Neural progenitor cell (in vitro differentiated cells): ENCODE measurements at places on chromosomes 2 and 18. TPM values are rescaled to one million over a fixed set of nuclear protein-coding genes. Genes with fewer than 3 reads are reported as not detected.

- no peaks in the 10 kb centered on the region for H3K27me3 ChIP-seq
- H3K27ac ChIP-seq, result no peak overlapping the region
- peaks cover 25% of the 10 kb centered on the region for H3K36me3 ChIP-seq
- no peak overlapping the region for H3K4me3 ChIP-seq
Measured at GRCh38 chr2:241323778-241324177, 8.1 kb downstream of the SEPTIN2 start.

DNA sequence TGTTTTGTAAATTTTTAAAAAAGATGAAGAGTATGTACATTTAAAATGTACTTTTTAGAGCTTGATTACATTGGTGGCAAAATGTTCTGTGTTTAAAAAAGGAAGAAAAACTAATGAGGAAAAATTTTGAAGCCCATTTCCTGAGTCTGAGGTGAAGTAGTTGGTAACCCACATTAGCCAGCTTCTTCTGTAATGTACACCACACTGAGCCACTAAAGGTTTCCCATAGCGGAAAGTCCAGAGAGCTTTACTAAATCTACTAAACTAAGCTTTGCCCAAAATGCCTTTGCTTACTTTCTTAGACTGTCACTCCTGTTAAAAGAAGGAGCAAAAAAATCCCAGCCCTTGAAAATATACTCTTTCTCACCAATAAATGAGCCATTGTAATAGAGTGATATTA lies 804.8 kb upstream of the ZEB2 start:
- H3K36me3 ChIP-seq, result no peaks in the 10 kb centered on the region
- DNase-seq, result no peak
- H3K4me1 ChIP-seq, result no peaks in the 10 kb centered on the region
- no peaks in the 10 kb centered on the region for H3K27me3 ChIP-seq

- DNase-seq, result no peak
- H3K27me3 ChIP-seq, result no peaks in the 10 kb centered on the region
- no peaks in the 10 kb centered on the region for H3K36me3 ChIP-seq
- H3K27ac ChIP-seq, result no peak overlapping the region
Measured at GRCh38 chr2:32688541-32688940, 60.7 kb downstream of the TTC27 start.

KCNS3 gene
- 10.0 and 15.0 TPM in 2 replicates for total RNA-seq

- H3K4me1 ChIP-seq, result no peaks in the 10 kb centered on the region
- no peaks in the 10 kb centered on the region for H3K27me3 ChIP-seq
- no peak overlapping the region for H3K27ac ChIP-seq
- no peaks in the 10 kb centered on the region for H3K36me3 ChIP-seq
- DNase-seq, result no peak
Measured at GRCh38 chr2:162888652-162889051, 50.1 kb upstream of the KCNH7 start.

DNA sequence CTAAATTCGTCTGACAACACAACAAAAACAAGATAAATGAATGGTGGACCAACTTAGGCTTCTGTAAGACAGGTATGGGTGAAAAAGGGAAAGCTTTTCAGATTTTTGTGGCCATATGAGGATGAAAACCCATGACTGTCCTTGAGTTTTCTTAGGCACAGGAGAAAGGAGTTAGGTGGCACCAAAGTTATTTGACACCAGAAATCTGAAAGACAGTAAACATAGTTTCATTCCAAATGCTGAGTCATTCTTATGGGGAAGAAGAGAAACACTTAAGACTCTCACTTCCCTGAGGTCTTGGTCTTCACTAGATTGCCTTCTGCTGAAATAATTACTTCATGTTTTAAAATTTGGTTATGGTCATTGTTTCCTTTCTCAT lies 5.2 kb upstream of the GPD2 start:
- H3K27me3 ChIP-seq, result no peaks in the 10 kb centered on the region
- H3K27ac ChIP-seq, result no peak overlapping the region
- DNase-seq, result no peak
- H3K4me1 ChIP-seq, result peaks cover 5% of the 10 kb centered on the region
- no peak overlapping the region for H3K4me3 ChIP-seq

VAMP8 gene
- total RNA-seq, result 0.52 and 2.4 TPM in 2 replicates

TACR1 gene
- not detected in 2 replicates for total RNA-seq

DNA sequence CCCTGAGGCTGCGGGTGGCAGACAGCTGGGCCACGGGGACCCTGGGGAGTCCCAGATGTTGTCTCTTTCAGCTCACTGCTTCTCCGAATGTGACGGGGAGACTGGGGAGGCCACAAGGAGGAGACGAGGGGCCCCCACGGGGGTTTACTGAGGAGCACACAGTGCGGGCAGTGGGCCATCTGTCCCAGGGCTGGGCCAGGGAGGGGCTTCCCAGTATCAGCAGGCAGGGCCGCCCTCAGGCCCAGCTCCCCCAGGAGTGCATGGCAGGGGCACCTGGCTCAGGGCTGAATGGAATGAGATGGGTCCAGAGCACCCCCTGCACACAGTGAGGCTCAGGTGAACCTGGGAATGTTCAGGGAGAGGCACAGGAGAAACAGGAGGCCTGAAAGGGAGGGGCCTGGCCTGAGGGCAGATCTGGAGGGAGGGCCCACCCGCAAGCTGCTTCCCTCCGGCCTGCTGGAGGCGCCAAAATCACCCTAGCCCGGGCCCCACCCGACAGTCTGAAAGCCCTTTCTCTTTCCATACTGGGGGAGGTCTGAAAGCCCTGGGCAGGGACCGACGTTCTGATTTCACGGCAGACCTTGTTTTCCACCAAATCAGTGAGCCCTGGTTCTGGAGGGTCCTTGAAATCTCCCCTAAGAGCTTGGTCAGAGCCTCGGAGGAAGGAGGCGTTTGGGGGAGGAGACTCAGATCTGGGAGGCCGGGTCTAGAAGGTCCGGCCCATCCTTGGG lies 35.5 kb upstream of the PTMA start:
- peak overlapping the region; percentile 9 for H3K4me3 ChIP-seq
- H3K36me3 ChIP-seq, result no peaks in the 10 kb centered on the region
- no peaks in the 10 kb centered on the region for H3K27me3 ChIP-seq

GRCh38 chr2:136093583-136093982 lies 24.4 kb downstream of the CXCR4 start:
- H3K4me1 ChIP-seq, result peaks cover 9% of the 10 kb centered on the region
- DNase-seq, result no peak
- no peak overlapping the region for H3K27ac ChIP-seq
- no peaks in the 10 kb centered on the region for H3K27me3 ChIP-seq
- no peak overlapping the region for H3K4me3 ChIP-seq

GRCh38 chr2:30514848-30515435 lies 67.9 kb downstream of the LCLAT1 start:
- peaks cover 34% of the 10 kb centered on the region for H3K4me1 ChIP-seq
- H3K27me3 ChIP-seq, result no peaks in the 10 kb centered on the region
- DNase-seq, result no peak
- no peak overlapping the region for H3K27ac ChIP-seq
- no peak overlapping the region for H3K4me3 ChIP-seq

DNA sequence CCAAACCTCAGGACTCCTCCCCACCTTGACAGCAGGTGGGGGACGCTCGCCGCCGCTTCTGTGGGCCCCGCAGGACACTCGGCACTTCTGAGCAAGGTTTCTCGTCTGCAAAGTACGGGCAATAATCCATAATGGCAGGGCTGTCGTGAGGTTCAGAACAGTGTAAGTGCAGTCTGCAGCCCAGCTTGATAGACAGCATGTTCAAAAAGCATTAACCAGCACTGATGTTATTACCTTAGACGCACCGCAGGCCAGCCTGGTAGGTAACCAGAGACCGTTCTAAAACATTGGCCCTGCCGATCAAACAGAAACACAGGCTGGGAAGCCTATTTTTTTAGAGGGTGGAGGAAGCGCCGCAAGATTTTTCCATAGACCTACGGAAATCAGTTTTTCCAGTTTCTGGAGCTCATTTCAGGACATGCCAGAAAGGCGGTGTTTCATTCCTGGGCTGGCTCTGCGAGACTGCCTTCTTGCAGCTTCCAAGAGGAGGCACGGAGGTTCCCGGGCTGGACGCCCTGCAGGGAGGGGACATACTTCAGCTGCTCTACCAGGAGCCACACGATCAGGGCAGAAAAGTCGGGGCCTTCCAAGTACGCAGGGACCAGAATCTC lies 148.7 kb downstream of the TPO start:
- no peaks in the 10 kb centered on the region for H3K27me3 ChIP-seq
- no peak overlapping the region for H3K4me3 ChIP-seq
- DNase-seq, result no peak
- H3K36me3 ChIP-seq, result no peaks in the 10 kb centered on the region

GRCh38 chr2:159620796-159621195 lies 4.4 kb upstream of the BAZ2B start:
- no peaks in the 10 kb centered on the region for H3K36me3 ChIP-seq
- no peak overlapping the region for H3K27ac ChIP-seq
- H3K27me3 ChIP-seq, result no peaks in the 10 kb centered on the region
- H3K4me1 ChIP-seq, result peaks cover 14% of the 10 kb centered on the region
- H3K4me3 ChIP-seq, result no peak overlapping the region
- DNase-seq, result no peak

TGFA gene
- 0.37 TPM in 1 of 2 replicates, not detected in the other for total RNA-seq

DNA sequence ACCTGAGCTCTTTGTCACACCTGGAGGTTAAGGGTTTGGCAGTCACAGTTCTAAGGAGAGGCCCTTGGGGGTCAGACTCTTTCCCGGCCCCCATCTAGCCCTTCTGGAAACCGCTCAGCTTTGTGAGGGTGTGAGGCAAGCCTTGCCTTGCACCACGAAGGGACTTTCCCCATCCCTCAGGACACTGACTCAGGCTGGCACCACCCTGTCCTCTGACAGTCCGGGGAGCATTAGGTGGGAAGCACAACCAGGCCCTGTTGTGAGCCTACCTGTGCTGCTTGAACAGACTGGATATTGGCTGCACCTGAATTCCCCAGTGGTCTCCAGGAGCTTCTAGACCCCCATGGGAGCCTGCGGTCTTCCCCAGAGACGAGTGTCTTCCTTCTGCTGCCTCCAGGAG lies 47.0 kb upstream of the GBX2 start:
- no peak for DNase-seq
- no peak overlapping the region for H3K4me3 ChIP-seq
- H3K27me3 ChIP-seq, result no peaks in the 10 kb centered on the region

DNA sequence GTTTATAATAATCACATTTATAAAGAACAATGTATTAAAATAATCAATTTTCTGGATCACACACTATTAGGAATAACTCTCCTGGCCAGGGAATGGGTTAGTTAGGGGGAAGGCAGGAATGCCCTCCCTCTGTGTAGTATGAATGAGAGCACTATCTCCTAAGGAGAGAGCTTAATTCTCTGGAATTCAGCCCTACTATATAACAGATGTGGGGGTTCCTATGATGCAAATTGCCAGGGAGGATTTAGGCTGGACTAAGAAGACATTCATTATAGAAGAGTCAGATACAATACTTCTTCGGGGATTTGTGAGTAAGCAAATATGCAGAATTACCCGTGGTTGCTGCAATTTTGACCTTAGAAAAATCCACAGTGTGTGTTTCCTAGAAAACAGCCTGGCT lies 250.1 kb upstream of the VRK2 start:
- peak overlapping the region; percentile 34 for H3K4me3 ChIP-seq
- H3K27ac ChIP-seq, result peak overlapping the region; percentile 96
- H3K27me3 ChIP-seq, result no peaks in the 10 kb centered on the region

YES1 gene
- total RNA-seq, result 190 and 209 TPM in 2 replicates

GRCh38 chr18:77668219-77668618 lies 418.6 kb downstream of the GALR1 start:
- H3K4me1 ChIP-seq, result peaks cover 10% of the 10 kb centered on the region
- H3K36me3 ChIP-seq, result no peaks in the 10 kb centered on the region
- H3K4me3 ChIP-seq, result no peak overlapping the region
- H3K27ac ChIP-seq, result no peak overlapping the region
- no peak for DNase-seq

- H3K4me1 ChIP-seq, result no peaks in the 10 kb centered on the region
- H3K4me3 ChIP-seq, result no peak overlapping the region
- H3K27ac ChIP-seq, result no peak overlapping the region
- DNase-seq, result no peak
- H3K36me3 ChIP-seq, result no peaks in the 10 kb centered on the region
Measured at GRCh38 chr2:70664525-70664924, 103.5 kb downstream of the ADD2 start.

- peaks cover 5% of the 10 kb centered on the region for H3K4me1 ChIP-seq
- H3K36me3 ChIP-seq, result no peaks in the 10 kb centered on the region
- H3K27me3 ChIP-seq, result no peaks in the 10 kb centered on the region
- H3K27ac ChIP-seq, result no peak within 1 kb of the TSS
- DNase-seq, result no peak
- no peak within 1 kb of the TSS for H3K4me3 ChIP-seq
Measured at GRCh38 chr2:113173542-113174375, at the start of gene PSD4. Gene PSD4, plus strand, starts transcription at chr2:113173971. Its CDS starts 8,486 bp downstream, at chr2:113182457.

- no peak overlapping the region for H3K4me3 ChIP-seq
- DNase-seq, result no peak
- peaks cover 30% of the 10 kb centered on the region for H3K4me1 ChIP-seq
- H3K27me3 ChIP-seq, result no peaks in the 10 kb centered on the region
- peaks cover 15% of the 10 kb centered on the region for H3K36me3 ChIP-seq
- no peak overlapping the region for H3K27ac ChIP-seq
Measured at GRCh38 chr2:170073288-170073687, 104.7 kb upstream of the MYO3B start.

AQP12A gene
- not detected in 2 replicates for total RNA-seq

MAPK4 gene
- total RNA-seq, result 7.0 and 7.9 TPM in 2 replicates

DNA sequence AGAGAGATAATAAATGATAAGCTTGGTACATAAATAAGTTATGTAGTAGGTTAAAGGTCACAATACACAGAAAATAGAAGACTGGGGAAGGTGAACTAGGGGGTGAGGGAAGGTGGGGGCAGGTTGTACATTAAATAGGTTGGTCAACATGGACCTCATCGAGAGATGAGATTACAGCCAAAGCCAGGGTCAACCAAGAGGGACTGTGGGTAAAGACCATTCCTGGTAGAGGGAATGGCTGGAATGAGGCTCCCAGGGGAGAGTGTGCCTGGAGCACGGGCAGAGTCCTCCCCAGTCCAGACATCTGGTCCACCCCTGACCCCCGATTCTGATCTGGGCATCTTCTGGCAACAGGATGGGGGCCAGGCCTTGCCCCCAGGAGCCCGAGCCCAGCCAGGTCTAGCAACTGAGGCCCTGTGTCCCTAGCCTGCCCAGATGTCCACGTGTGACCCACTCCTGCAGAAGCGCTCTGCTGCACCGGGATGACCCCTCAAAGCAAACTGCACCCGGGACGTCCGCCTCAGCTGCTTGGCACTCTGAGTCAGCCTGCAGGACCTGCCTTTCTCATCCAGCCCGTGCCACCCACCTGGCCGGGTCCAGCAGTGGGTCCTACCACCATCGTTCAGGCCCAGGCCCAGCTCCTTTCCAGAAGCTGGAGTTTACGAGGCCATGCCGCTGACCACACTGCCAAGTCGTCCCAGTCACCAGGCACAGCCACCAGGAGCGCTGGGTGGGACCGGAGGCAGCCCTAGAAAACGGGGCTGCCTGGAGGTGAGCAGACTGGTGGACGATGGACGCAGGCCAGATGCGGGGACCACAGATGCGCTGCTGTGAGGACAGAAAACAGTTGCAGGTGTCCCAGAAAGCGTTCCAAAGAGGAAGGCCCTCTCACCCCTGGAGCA lies 56.2 kb upstream of the ID2 start:
- H3K36me3 ChIP-seq, result no peaks in the 10 kb centered on the region
- H3K27ac ChIP-seq, result no peak overlapping the region
- no peak for DNase-seq
- no peaks in the 10 kb centered on the region for H3K4me1 ChIP-seq
- no peak overlapping the region for H3K4me3 ChIP-seq

DNPEP gene
- 36.6 and 120 TPM in 2 replicates for total RNA-seq

GRCh38 chr2:47771211-47771610 lies 11.7 kb upstream of the MSH6 start:
- DNase-seq, result no peak
- H3K27me3 ChIP-seq, result no peaks in the 10 kb centered on the region
- H3K27ac ChIP-seq, result no peak overlapping the region
- H3K4me1 ChIP-seq, result no peaks in the 10 kb centered on the region
- no peaks in the 10 kb centered on the region for H3K36me3 ChIP-seq
- H3K4me3 ChIP-seq, result no peak overlapping the region

GRCh38 chr2:3789256-3789655 lies 85.9 kb downstream of the DCDC2C start:
- no peak overlapping the region for H3K4me3 ChIP-seq
- H3K4me1 ChIP-seq, result peaks cover 8% of the 10 kb centered on the region
- H3K27me3 ChIP-seq, result no peaks in the 10 kb centered on the region
- no peak overlapping the region for H3K27ac ChIP-seq
- no peaks in the 10 kb centered on the region for H3K36me3 ChIP-seq
- no peak for DNase-seq
